Neural crest cell (in vitro differentiated cells): ENCODE measurements at places on chromosomes 2 and 18.

DNA sequence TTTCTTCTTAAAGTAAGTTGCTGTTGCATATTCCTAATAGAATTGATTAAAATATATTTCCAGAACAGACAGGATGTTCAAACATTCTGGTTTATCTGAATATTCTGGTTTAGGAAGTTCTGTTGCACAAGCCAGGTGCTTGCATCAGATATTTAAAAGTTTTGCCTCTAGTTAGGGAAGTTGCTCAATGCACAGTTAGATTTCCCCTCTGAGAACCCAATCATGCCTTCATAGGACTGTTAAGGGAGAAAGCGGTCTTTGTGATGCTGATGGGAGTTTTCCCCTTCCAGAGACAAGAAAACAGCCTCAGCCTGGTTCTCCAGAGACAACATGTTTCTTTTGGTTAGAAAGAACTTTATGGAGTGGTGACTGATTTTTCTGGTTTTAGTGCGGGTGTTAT lies 65.6 kb upstream of the REV1 start:
- no peak for DNase-seq

DNA sequence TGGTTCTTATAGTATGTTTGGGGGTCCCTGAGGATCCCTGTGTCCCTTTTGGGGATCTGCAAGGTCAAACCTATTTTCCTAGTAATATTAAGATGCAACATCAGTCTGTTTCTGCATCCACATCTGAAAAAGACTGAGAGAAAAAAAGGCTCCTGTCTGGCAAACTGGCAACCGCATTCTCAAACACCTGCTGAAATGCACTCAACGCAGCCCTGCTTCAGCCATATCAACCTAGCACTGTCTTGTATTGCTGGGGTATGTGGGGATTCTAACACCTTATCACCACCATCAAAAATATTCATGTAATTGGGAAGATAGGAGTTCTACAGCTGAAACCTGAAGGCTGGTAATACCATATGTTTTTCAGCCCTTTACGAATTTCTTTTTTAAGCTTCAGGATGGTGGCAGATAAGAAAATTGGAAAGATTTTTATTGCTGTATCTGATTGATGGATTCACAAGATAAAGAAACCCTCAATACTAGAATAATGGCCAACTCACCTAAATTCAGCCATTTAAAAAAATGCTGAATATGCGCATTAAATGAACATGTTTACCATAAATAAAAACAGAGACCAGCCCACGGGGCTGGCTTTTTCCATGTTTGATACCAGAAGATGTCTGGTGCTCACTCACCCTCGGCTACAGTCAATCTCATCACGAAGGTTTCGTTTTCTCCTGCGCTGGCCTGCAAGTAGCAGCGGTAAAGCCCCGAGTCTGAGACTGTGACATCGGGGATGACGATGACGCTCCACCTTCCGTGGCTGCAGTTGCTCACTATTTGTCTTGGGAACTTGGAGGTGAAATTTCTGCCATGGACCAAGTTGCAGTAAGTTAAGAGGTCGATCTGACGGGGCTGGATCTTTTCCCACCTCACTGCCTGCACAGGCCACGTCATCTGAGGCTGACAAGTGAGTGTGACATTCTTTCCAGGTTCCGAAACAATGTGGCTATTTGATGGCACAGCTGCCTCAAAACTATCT lies 52.3 kb downstream of the CD226 start:
- DNase-seq: no peak

DNA sequence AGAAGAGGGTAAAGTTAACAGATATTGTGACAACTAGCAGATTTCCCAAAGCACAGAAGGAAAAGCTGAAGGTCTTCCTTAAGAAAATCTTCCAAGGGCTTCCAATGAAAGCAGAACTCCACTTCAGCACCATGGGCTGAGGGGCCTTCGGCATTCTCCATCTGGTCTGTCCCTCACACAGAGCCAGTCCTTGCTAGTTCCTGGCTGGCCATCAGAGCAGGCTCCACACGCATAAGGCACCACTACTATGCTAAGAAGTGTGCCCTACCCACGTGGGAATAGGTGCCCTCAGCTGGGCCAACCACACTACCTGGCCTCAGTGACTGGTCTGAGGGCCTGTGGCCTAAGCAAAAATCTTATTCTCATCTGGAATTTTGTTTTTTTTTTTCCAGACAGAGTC lies 73.5 kb downstream of the METTL4 start:
- no peak for DNase-seq

GRCh38 chr2:181616715-181617114 lies 40.2 kb downstream of the CERKL start:
- no peak for DNase-seq

DNA sequence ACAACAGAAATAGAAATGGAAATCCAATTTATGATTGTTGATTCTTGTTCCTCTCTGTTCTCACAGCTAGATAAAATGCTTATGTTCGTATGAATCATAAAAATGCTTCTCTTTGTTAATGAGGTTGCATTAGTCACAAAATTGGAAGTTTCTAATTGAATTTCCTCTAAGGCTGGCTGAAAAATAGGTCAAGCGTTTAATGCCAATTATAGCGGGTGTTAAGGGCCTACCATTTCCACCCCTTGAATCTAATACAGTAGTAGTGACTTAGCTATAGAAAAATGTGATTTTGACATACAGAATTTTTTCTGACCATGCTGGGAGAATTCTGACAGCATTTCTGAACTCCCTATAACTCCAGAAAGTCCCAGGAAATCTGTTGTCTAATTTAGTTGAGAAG lies 107.1 kb downstream of the TTN start:
- no peak for DNase-seq

- no peak for DNase-seq
These were observed 24.3 kb downstream of the FHOD3 start for GRCh38 chr18:36321658-36322407.

GRCh38 chr2:16032282-16033031 lies 92.1 kb downstream of the MYCN start:
- DNase-seq: no peak

DNA sequence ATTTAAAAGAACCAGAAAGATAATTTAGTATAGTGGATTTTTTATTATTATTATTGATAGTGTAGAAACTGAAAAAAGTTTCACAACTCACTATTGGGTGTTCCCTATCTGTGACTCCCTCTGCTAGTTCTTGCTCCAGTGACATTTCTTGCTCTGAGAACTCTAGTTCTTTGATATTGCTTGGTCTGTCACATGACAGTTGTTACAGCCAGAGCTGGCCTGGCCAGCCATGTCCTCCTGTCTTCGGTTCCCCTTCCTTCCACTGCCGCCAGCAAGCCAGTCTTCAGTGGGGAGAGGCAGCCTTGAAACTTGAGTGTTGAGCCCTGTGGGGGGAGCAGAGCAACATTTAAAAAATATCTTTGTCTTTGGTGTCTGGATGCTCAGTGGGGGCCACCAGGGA lies 7.6 kb upstream of the THOC1 start:
- DNase-seq: no peak

DNA sequence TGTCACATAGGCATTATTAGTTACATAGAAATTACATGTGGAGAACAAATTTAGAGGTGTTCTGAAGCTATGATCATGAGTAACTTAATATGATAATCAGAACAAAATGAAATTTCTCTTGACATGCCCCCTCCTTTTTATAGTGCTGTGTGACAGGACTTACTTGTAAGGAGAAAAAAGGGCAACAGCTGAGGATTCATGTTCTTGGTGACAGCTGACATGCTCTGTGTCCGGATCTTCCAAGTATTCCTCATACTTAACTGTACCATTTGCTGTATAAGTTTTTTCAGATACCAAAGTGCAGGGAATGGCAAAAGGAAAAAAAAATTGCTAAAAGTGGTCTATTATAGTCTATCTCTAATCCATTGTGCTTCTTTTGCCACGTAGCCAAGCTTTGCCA lies 3.5 kb upstream of the MYL1 start:
- no peak for DNase-seq

- no peak for DNase-seq
These were observed 298.9 kb downstream of the TCF4 start for GRCh38 chr18:55289048-55289447.

- DNase-seq: no peak
These were observed 95.7 kb downstream of the TEX51 start for GRCh38 chr2:126994340-126994777.

GRCh38 chr2:222844323-222844722 lies 16.5 kb upstream of the ACSL3 start:
- DNase-seq: no peak

DNA sequence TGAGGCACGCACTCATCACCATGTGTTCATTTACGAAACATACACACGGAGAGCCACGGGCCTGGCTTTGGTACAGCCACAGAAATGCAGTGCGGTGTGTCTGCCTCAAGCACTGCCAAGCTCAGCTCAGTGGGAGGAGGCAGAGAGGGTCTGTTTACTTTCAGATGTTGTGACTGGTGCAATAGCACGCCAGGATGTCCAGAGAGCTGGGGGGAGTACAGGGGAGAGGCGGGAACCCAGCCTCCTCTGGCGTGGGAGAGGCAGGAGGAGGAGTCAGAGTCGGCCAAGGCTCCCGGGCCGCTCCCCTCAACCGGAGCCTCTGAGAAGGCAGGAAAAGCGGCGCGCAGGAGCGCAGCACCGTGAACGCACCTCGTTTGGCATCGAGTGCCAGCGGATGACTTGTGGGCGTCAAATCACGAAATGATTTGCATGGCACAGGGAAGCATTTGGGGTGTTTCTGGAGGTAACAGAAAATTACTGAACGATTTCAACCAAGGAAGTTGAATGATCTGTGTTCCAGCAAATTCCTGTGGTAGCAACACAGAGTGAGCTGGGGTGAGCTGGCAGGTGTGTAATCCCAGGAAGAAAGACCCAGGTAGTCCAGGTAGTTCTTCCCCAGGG lies 143.0 kb downstream of the ZNF516 start:
- no peak for DNase-seq

- no peak for DNase-seq
These were observed 479.3 kb upstream of the NXPH2 start for GRCh38 chr2:139259422-139260051.

- no peak for DNase-seq
These were observed 39.3 kb downstream of the C1QL2 start for GRCh38 chr2:119119076-119119785.

- DNase-seq: no peak
These were observed 62.7 kb downstream of the ZCCHC2 start for GRCh38 chr18:62585274-62586150.
